ENCODE measurements at places on chromosomes 16 and 17.

DNA sequence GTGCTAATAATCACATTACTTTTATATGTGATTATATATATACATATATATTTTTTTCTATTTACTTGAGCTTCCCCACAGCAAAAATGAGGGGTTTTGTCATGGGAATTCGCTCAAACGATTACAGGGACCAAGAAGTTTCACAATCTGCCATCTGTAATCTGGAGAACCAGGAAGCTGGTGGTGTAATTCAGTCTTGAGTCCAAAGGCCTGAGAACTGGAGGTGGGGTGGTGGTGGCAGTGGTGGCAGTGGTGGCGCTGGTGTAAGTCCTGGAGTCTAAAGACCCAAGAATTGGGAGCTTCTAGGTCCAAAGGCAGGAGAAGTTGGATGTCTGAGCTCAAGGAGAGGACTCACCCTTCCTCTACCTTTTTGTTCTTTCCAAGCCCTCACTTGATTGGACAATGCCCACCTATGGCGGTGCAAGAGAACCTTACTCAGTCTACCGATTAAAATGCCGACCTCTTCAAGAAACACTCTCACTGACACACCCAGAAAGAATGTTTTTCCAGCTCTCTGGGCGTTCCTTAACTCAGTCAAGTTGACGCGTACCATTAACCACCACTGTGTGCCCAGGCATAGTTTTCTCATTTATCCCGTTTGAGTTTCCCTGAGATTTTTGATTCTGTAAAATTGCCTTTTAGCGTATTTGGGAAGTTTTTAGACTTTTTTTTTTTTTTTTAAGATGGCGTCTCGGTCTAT is 31.9 kb downstream of the POLR2A start:
- no peak for DNase-seq

- DNase-seq, result no peak
Measured at GRCh38 chr16:26524281-26524680, 542.4 kb upstream of the C16orf82 start.

DNA sequence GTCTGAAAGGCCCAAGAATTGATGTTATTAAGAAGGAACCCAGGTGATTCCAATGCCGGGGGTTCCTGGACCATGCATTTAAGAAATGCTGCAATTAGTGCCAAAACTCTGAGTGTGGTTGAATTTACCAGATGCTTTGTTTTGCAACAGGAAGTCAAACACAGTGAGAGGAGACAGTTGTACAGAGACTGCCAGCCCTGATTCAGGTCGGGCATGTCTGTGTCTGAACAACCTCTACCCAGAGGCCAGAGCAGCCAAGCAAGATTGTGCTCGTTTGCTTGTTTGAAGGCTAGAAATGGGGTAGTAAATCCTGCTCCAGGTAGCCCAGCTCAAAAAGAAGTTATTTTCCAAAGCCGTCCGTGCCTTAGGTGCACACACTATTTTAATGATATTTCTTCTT is 412.4 kb upstream of the ERCC4 start:
- DNase-seq, result no peak

DNA sequence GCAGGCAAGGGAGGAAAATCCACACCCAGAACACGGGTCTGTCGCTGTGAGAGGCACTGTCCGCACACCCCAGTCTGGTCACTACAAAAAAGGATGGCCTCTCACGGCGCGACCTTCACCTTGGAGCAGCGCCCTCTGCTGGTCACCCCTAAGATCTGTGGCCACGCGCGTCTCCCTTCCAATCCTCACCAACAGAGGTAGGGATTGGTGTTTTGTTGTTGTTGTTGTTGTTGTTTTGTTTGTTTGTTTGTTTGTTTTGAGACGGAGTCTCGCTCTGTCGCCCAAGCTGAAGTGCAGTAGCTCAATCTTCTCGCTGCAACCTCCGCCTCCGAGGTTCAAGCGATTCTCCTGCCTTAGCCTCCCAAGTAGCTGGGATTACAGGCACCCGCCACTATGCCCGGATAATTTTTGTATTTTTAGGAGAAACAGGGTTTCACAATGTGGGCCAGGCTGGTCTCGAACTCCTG is 15.0 kb upstream of the C17orf58 start:
- DNase-seq, result peak; percentile 55

DNA sequence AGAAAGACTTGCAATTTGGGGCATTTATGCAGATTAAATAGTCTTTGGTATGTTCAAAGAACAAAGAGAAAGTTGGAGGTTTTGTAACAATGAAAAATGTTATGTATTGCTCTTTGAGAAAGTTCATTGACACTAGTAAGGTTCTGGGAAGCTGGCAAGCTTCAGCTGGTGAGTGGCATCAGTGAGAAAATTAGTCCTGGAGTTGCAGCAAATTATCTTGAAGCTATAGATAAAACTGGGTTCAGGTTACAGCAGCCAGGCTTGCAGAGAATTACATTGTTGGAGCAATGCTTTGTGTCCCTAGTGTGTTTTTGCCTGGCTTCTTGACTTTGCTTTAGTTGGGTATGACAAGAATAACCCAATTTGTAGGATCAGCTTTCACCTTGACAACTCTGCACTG is 221.2 kb downstream of the CDH13 start:
- DNase-seq, result no peak

DNA sequence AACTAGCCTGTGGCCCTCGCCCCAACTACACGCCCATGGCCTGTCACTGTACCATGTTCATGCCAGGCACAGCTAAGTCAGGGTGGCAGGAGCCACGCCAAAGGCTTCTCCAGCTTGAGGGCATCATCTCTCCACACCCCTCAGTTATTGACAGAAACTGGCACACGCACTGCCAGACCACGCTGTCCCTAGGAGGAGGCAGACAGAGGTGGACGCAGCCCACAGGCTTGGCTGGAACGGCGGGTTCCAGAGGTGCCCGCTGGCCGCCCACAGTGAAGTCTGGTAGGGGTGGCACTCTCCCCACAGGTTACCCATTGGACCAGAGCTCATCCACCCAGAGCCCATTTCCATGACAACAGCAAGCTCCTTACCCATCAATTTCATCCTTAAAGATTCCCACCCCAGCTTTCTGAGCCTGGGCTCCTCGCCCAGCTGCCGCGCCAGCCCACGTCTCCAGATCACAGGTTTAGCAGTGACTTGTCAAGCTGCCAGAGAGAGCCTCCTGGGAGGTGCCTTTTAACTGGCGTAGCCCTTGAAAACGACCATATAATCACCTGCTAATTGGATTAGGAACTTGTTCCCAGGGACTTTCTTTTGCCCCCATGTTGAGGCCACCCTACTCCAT is 27.9 kb downstream of the RPRML start:
- no peak for DNase-seq

DNA sequence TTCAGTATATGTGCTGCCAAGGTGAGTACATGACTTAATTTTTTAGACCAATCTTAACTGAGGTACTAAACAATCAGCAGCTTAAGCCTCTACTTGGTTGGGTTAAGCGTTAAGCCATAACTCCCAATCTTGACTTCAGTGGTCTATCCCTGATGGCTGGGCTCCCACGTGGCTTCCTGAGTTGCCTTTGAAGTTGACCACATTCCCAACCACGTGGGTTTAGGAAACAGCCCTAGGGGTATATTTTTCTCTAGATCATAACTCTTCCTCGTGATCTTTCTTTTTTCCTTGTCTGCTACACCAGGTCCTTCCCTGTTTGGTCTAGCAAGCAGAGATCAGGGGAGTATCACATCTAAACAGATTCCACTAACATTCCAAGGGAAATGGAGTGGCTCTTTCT is 20.1 kb upstream of the PIRT start:
- no peak for DNase-seq

DNA sequence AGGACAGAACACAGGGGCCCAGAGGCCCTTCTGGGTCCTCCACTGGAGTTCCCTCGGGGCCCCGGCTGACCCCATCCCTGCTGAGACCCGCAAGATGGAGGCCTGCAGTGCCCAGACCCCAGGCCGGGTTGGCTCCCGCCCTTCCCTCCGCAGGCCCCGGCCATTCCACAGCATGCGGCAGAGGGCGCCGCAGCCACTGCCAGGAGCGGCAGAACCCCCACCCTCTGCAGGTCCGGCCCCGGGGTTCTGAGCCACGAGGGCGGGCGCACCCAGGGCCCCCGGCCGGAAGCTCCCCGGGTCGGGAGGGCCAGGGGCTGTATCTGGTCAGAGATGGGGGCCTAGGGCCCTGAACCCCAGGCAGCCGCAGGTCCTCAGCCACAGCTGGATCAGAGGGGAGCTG is 2.4 kb upstream of the PERCC1 start:
- no peak for DNase-seq

DNA sequence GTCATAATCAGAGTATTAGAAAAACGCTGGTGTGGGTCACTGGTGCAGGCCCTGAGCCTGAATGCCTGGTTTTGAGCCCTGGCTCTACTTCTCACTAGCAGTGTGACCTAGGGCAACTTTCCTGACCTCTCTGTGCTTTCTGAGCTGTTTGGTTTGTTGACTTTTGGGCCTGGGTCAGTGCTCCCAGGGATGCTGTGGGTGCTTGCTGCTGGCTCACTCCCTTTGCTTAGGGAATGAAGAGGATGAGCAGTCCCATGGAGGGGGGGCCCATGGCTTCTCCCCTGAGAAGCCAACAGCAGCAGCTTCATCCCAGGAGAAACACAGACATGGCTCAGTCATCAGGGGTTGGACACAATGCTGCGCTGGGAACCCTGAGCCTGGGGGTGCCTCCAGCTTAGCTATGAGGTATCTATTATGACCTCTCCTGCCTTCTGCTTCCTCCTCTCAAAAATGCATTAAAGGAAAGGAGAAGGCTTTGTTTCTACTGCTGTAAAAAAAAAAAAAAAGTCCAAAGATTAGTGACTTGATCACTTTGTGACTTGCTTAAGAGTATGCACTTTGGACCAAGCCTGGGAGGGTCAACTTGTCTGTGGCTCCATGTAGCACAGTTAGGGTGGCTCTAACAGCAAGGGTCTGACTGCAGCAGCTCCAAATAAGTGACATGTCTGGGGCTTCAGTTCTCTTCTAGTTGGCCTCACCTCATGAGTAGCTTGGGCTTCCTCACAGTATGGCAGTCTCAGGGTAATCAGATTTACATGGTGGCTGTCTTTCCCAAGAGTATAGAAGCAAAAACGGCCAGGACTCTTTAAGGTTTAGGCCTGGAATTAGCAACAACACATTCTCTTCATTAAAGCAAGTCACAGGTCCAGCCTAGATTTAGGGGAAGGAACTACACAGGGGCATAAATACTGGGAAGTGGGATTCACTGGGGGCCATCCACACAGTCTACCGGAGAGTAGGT is 13.0 kb downstream of the NKD1 start:
- no peak for DNase-seq

GRCh38 chr17:77763023-77763422 is 195.5 kb upstream of the TNRC6C start:
- DNase-seq, result no peak

- no peak for DNase-seq
Measured at GRCh38 chr17:40374821-40375498, 10.4 kb upstream of the GJD3 start.

DNA sequence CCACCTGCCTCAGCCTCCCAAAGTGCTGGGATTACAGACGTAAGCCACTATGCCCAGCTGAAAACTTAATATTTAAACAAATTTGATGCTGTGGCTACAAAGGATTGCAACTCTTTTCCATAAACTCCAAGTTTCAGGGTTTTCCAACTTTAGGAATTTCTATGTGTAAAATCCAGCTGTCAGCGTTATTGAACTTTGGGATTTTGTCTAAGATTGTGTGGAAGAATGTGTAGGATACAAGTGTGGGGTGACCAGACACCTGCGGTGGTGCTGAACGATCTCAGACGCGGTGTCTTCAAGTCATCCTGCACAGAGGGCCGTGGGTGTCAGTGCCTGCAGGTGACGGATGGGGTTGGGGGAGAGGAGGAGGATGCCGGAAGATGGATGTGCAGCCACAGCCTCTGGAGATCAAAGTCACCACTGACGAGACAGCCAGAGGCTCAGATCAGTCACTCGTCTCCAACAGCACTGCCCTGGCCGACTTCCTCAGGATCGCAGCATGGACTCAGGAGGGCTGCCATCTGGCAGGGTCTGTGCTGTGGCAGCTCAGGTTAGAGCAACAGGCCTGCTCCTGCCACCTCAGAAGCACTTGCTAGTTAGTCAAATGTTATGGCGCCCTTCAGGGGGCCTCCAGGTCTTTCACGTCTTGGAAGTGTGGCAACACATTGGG is 13.0 kb downstream of the ACSF3 start:
- DNase-seq, result no peak

GRCh38 chr16:3665508-3665907 is 11.0 kb downstream of the DNASE1 start:
- DNase-seq, result peak; percentile 56

- no peak for DNase-seq
Measured at GRCh38 chr16:51175081-51175480, 24.0 kb upstream of the SALL1 start.

- DNase-seq, result no peak
Measured at GRCh38 chr16:21281698-21282389, 3.8 kb upstream of the CRYM start.

DNA sequence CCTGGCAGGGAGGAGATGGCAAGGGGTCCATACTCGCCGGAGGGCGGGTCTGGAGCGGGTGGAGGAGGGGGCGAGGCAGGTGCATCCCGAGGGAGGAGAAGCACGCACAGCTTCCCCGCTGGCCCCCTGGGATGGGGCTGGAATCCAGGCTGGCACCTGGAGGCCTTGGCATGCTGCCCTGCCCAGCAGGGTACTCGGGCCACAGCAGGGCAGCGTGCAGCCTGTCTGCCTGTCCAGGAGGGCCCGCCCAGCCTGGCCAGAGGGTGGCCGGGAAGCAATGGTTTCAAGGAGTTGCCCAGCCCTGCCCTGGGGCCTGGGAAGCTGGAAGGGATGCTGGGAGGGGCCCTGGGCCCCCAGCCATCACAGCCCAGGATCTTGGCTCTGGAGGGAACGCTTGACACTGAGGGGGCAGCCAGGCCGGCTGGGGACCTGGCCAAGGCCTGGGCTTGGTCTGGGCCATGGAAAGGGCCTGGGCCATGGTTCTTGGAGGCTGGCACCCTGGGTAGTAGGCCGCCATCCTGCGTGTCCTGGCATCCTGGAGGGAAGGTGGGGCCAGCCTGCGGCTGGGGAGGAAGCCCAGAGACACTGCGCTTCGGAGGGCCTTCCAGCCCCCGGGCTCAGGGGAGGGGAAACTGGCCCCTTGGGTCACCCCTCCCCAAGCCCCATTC is 1.1 kb downstream of the GLIS2 start:
- no peak for DNase-seq

DNA sequence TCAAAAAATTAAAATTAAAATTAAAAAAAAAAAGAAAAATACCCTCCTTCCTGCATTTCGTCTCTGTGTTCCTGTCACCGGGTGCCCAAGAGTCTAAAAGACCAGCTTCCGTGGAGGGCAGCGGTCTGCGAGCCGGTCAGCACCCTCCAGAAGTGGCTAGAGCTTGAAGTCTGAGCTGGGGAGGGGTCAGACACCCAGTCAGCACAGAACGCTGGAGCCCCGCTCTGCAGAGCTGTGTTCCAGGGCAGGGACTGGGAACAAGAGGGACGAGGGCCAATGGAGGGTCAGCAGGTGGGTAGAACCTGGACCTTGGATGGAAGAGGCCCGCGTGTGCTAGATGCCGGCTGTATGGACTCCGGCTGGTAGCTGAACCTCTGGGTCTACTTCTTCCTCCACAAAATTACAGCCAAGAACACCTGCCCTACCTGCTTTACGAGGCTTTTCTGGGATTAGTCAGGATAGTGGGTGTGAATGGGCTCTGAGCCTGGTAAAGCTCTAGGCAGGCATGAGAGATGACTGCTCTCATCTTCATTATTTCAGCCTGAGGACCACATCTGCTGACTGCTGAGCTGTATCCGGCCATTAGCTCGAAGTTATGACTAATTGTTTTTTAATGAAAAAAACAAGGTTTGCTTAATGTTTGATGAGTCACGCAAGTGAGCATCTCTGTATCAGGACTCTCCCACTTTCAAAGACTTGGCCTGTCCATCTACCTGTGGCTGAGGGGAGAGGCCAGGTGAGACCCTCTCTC is 5.9 kb downstream of the TRPV1 start:
- no peak for DNase-seq

- DNase-seq, result no peak
Measured at GRCh38 chr17:16101440-16101839, 101.8 kb downstream of the TTC19 start.

- DNase-seq, result no peak
Measured at GRCh38 chr16:48408688-48409087, 23.5 kb upstream of the SIAH1 start.
